ENCODE measurements at places on chromosomes 6 and 20. TPM values are rescaled to one million over a fixed set of nuclear protein-coding genes. Genes with fewer than 3 reads are reported as not detected.

Gene ULBP2
- 10.0 TPM for polyA plus RNA-seq

Gene SMOC2
- 0.02 TPM for polyA plus RNA-seq

Gene SLC9A8
- 2.4 TPM for polyA plus RNA-seq

Gene SS18L1
- 4.7 TPM for polyA plus RNA-seq

Gene RFX6
- polyA plus RNA-seq: not detected

GRCh38 chr6:72627539-72627938 lies 5.7 kb downstream of the KCNQ5 start:
- DNase-seq: no peak

DNA sequence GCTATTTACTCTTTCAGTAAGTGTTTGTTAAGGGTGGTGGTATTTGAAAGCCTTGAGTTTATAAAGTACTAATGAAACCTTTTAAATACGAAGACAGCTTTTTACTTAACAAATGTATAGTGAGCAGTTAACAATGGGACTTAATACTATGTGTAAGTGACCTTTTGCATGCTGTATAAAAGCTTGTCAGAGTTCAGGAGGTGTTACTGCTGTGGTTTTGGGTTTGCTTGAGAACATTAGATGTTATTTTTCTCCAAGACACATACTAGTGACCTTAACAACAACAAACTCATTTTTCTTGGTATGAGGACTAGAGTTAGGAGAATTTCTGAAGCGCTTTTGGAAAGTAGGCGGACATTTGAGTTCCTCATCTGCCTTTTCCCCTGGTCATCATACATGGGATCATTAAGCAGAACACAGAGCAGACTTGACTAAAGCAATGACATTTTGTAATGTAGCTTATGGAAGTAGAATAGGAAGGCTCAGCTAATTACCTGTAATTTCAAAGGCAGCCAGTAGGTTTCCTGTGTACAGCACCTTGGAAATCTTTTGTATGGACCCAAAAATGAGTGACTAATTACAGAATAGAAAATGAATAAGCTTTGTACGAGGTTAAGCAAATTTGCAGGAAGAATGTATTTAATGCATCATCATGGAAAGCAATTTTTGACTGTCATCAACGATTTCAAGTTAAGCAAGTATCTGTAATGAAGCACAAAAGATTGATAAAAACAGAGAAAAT lies 14.1 kb downstream of the CDYL start:
- DNase-seq: no peak

- DNase-seq: peak; percentile 35
These were observed 212.7 kb downstream of the PACRG start for GRCh38 chr6:162940426-162940825.

DNA sequence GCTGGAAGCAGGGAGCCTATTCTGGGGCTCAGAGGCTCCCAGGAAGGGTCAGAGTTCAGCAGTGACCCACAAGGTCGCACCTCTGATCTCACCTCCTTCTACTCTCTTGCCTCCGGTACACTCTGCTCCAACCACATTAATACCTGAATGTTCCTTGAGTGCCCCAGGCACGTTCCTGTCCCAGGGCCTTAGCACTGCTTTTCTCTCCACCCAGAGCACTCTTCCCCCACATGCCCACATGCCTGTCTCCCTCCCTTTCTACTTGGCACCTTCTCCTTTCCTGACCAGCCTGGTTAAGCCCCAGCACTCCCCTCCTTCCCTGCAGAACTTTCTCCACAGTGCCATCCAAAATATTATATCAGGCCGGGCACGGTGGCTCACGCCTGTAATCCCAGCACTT lies 13.4 kb downstream of the KCNB1 start:
- no peak for DNase-seq

GRCh38 chr6:165497472-165497871 lies 165.6 kb downstream of the PDE10A start:
- no peak for DNase-seq

Measured in fibroblast of lung (primary cell).